Activated naive CD4-positive, alpha-beta T cell treated with anti-CD3 and anti-CD28 coated beads, Interleukin-2, amount 50 U/mL, for 72 hours (primary cell): ENCODE measurements at places on chromosomes 4 and X.

GRCh38 chrX:12378706-12379105, 240.4 kb downstream of the FRMPD4 start:
- DNase-seq = no peak

GRCh38 chrX:123881330-123881729, 21.5 kb downstream of the XIAP start:
- DNase-seq = no peak

- DNase-seq = no peak
Observed at GRCh38 chrX:69210581-69210980, 45.3 kb upstream of the PJA1 start.

DNA sequence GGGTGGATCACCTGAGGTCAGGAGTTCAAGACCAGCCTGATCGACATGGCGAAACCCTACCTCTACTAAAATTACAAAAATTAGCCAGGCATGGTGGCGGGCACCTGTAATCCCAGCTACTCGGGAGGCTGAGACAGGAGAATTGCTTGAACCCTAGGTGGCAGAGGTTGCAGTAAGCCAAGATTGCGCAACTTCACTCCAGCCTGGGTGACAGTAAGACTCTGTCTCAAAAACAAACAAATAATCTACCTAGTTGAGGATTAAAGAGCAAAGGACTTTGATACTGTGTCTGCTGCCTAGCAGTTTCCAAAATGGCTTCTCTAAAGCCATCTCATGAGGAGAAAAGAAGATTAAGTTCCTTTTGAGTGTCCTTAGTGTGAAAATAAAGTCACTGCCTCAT, 37.8 kb downstream of the SMS start:
- no peak for DNase-seq

GRCh38 chr4:83996254-83996653, 460.3 kb downstream of the GPAT3 start:
- DNase-seq = no peak

GRCh38 chr4:159398236-159398638, 295.4 kb downstream of the RAPGEF2 start:
- DNase-seq = no peak

DNA sequence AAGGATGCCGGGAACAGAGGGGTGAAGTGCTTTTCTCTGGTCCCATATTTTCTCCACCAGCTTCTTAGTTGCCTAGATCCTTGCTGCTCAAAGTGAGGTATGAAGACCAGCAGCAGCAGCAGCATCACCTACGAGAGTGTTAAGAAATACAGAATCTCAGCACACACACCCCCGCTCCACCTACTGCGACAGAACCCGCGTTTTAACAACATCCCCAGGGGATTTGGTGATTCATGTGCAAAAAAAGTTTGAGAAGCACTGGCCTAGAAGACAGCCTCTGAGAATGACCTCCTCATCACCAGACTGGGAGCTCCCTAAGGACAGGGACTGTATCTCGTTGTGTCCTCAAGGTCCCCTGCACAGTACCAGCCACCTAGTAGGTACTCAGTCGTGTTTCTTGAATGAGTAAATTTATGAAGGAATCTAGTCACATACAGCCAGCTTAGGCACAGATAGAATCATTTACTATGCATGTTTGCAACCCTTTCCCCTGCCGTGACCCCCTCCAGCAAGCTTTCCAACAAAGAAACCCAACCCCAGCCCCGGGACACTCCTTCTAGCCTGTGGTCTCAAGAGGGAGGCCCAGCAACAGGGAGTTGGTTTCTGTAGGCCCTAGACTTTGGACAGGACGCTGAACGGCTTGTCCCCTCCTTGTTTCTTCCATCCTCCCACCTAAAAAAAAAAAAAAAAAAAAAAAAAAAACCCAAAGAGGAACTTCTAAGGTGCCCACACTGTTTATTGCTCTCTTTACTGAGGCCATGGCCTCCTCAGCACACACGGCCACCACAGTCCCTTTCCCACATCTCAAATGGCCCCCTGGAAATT, 21.5 kb downstream of the RTL5 start:
- no peak for DNase-seq

DNA sequence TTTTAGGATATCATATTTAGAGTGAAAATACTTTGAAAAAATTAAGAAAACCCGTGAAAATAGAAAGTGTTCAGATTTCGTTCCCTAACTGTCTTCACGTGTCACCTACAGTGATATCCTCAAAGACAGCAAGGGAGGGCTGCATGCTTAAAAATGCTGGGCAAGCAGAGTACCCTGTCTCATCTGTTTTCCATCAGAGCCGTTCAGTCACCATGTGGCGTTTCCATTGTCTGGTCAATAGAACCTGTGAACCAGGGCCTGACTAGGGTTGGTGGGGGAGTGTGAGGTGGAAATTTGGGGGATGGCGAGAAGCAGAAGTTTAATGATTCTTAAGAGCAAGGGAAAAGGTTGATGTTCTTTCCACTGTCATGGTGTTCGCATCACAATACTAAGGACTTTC, 173.9 kb downstream of the BMPR1B start:
- no peak for DNase-seq

- no peak for DNase-seq
Observed at GRCh38 chr4:105627620-105628019, 75.2 kb downstream of the ARHGEF38 start.

DNA sequence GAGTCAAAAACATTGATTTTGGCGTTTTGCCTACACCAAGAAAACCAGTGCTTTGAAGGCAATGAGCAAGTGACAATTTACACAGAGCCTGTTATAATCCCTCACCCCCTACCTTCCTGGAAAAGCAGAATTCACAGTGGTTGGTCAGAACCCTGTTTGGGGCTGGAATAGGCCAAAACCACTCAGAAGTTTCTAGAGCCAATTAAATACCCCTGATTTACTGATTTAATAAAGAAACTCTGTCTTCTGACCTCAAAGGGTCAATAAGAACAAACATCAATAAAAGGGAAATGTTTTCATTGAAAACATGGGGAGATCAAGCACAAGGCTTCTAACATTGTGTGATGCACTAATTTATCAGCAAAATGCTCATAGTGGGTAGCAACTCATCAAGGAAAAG, 116.3 kb downstream of the UNC5C start:
- no peak for DNase-seq

DNA sequence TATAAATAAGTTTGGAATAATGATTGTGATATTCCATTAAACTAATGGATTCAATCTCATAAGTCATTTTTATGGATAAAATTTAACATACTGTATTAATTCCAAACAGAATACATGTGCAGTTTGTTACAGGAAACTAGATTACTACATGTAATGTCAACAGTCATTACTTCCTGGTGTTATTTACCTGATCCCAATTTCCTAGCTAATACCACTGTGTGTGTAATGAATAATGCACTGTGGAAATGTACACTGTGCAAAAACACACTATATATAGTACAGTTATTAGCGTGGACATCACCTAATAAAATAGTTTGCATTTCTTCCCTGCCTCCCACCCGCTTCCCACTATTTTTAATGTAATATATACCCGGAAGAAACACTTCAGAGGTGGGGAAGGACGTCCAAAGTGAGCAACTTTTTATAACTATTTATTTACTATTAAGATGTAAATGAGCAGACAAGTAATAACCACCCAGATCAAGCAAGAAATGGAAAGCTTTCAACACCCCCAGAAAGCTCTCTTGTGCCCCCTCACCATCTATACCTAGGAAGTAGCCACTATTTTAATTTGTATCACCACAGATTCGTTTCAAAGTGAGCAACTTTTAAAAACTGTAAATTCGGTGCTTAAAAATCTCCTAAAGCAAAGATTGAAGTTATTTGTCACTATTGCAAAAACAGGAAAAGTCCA, 219.1 kb downstream of the THOC2 start:
- DNase-seq = no peak

- no peak for DNase-seq
Observed at GRCh38 chrX:538311-538710, 92.3 kb upstream of the SHOX start.

DNA sequence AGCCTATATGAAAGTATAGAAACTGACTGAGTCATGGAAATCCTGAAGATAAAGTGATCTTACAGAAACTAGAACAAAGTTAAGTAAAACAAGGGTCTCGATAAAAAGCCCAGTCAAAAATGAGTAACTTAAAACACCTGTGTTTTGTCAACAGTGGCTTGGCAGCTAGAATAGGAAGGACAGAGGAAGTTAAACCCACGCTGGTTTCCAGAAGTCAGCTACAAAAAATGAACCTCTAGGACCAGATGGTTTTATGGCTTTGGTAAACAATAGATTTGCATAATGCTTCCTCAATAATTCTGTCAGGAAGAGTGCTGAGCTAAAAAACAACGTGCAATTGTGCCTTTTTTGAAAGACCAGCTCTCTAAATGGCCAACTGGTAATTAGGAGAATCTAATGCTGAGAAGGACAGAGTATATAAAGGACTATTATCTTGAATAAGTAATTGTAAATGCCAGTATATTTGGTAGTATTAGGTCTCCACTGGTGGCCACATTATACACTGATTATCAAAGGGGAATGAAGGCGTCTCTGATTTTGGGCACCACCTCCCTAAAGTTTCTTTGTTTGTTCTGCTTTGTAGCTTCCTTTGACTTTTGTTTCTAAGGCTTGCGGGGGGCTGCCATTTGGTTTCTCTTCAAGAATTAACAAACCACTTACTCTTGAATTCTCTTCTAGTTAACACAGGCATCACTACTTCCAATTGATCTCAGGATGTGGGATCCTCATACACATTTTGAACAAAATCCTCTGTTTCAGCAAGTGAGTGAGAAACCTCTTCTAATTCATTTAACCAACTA, 72.2 kb upstream of the PPP3CA start:
- DNase-seq = no peak

- DNase-seq = no peak
Observed at GRCh38 chr4:72984351-72984750, 85.2 kb downstream of the COX18 start.

DNA sequence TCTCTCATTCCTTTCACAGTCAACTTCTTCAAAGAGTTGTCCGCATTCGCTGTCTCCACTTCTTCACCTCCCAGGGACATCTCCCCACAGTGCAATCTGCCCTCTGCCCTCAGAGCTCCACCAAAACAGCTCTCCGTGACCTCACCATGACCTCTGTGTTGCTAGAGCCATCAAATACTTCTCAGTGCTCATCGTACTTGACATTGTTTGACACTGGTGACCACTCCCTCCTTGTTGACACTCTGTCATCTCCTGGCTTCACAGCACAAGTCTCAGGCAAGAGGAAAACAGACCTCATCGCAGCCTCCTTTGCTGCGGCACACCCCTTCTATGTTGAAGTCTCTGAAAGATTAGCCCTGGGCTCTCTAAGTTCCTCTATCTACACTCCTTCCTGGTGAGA, 90.5 kb upstream of the CCDC160 start:
- DNase-seq = no peak

DNA sequence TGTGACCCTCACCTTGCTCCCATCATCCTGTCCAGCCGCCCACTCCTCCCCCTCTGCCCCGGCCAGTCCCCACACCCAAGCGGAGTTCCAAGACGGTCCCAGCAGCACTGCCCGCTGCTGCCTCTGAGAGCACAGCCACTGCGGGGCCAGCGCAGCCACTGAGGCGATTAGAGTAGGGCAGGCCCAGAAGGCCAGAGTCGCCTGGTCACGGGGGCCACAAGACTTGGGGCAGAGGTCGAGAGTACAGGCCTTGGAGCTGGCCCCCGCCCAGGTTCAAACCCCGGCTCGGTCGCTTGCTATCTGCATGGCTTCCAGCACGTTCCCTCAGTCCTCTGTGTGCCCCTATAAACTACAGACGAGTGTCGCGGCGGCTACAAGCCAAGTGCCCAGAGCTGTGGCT, 53.2 kb upstream of the ADRA2C start:
- no peak for DNase-seq

DNA sequence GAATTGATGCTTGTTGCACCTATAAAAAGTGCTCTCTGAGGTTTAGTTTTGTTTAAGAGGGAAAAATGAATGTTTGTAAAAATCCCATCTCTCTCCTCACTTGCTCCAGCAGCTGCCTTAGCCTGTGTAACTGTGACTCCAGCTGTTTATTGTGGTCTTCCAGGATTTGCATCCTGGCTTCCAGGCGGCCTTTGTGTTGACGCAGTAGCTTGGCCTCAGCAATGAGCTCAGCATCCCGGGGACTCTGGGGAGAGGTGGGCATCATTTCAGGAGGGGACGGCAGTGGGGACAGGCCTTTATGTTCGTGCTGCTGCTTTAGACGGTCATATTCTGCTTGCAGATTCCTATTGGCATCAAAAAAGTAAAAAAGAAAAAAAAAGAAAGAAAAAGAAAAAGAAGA, 75.3 kb upstream of the FTHL17 start:
- no peak for DNase-seq
